Esophagus mucosa (tissue), 1 donor: ENCODE measurements at places on chromosomes 5 and 9.

- no peak for ATAC-seq
These were observed 1.5 kb upstream of the NPM1 start for GRCh38 chr5:171386006-171386671.

GRCh38 chr9:96486386-96487028, 36.5 kb downstream of the HABP4 start:
- ATAC-seq: no peak

GRCh38 chr5:136058039-136058971, 29.5 kb downstream of the TGFBI start:
- no peak for ATAC-seq

GRCh38 chr9:136996361-136997292, at the start of gene CLIC3:
Gene CLIC3, minus strand, starts transcription at chr9:136996568. Its CDS starts 25 bp downstream, at chr9:136996543.
- peak; percentile 43 for ATAC-seq

- no peak for ATAC-seq
These were observed 13.0 kb downstream of the MED10 start for GRCh38 chr5:6365142-6365976.
